ENCODE measurements at places on chromosomes 7 and 10.

- no peak for DNase-seq
These were observed 29.4 kb upstream of the GOLGA7B start for GRCh38 chr10:97820096-97820704.

GRCh38 chr7:123849855-123850254, 4.9 kb downstream of the HYAL4 start:
- DNase-seq, result no peak

GRCh38 chr10:99964791-99965190, 45.0 kb downstream of the DNMBP start:
- DNase-seq, result no peak

DNA sequence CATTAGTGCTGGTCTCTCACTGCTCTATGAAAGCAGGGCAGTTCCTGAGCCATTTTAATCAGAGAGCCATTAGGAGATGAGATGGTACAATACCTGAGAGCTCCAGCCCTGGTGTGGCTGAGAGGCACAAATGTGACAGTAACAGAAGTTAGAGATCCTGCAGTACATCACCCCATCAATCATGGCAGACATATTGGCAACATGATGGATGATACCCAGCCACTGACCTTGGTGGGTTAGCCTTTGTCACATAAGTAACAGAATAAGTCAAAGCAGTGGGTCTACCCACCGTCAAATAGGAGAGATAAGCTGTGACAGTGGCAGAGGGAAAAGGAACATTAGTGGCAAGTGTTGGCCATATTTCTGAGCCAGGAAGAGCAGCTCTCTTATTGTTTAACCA, 53.3 kb upstream of the NXPH1 start:
- DNase-seq, result no peak

- peak; percentile 87 for DNase-seq
These were observed 52.6 kb upstream of the BET1 start for GRCh38 chr7:94056796-94057207.

DNA sequence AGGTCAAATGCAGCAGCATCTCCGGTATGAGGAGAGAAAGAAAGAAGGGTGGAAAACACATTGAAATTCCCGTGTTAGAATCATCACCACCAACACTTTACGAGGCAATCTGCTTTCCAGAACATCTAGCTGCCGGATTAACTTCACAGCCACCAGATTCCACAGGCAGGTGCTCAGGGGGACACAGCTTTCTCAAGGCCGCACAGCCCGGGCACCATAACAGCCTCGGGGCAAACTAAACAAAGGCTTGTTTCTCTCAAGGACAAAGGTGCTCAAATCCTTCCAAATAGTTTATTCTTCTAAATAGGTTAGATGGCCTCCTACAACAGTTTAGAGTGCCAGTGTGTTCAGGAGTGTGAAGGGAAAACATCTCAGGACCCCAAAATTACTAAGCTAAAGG, 156.3 kb downstream of the DIP2C start:
- DNase-seq, result no peak

GRCh38 chr7:39637400-39637799, 14.0 kb downstream of the RALA start:
- DNase-seq, result no peak

DNA sequence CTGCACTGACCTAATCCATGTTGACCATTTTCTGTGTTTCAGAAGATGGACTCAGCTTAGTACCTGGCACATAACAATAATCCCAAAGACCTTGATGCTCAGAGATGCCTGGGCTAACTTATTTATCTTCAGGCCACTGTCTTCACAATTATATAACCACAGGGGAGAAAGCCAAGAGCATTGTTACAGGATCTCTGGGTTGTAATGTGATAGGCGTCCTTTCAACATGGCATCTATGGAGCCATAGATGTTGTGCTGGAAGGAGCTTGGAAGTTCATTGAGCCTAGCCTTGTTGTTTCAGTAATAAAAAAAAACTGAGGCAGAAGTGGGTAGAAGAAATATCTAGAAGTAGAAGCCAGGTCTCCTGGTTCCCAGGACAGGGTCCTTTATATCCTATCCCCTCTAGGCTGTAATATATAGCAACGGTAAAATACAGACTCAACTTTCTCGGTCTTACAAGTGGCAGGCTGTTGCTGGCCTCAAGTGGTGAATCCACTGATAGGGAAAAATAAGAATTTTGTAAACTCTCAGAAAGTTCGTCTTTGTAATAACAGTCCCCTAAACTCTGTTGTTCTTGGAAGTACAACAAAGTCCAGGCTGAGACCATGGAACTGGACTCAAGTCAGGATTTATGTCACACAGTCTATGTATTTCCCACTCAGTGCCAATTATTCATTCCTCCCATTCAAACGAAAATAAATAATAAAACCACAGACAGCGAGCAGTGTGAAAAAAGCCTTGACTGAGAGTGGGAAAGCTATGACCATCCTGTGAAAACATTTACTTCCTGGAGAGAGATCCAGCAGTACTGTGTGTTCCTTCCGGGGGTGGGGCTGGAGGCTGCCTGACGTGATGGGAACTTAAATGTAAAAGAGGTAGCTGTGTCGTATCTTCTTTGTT, 277.6 kb downstream of the REEP3 start:
- DNase-seq, result peak; percentile 32

DNA sequence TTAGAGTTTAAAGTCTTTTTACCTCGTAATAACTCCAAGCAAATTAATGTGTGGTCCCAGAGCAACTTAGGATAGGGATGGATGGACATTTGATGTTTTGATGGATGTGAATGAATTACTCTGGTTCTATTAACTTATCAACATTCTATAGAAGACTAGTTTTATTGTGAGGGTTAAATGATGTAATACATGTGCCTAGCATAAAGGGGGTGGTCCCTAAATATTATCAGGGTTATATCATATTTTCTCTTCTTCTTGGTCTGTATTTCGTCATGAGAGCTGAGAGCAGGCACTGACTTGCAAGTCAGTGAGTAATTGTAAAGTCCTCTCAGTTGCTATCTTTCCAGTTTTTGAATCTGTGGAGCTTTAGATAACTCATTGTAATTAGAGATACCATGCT, 219.3 kb downstream of the GATA3 start:
- DNase-seq, result no peak

- DNase-seq, result no peak
These were observed at the start of gene SYCE1 for GRCh38 chr10:133565441-133566294. Gene SYCE1 (minus strand): TSS chr10:133565583. CDS start chr10:133565529, 54 bp downstream.

DNA sequence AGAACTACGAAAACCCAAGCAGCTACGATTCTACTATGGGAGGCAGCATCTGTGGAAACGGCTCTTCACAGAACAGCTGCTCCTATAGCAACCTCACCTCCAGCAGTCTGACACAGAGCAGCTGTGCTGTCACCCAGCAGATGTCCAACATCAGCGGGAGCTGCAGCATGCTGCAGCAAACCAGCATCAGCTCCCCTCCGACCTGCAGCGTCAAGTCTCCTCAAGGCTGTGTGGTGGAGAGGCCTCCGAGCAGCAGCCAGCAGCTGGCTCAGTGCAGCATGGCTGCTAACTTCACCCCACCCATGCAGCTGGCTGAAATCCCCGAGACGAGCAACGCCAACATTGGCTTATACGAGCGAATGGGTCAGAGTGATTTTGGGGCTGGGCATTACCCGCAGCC, 81.6 kb upstream of the SAMD8 start:
- no peak for DNase-seq

GRCh38 chr10:124515244-124515970, 53.8 kb downstream of the LHPP start:
- DNase-seq, result no peak

DNA sequence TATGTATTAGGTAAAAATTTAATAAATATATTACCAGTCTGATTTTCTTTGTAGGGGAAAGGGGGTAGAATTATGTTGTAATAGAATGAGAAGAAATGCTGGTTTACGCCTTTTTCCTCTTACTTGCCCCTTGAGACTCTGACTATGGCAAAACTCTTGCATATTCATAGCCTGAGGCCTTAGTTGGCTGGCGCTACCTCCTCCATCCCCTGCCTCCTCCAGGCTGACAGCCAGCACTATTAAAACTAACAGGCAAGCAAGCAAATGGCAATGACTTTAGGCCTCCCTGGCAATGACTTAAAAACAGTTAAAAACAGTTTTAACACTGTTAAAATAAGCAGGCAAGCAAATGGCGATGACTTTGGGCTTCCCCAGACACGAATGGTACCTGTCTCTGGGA, 14.4 kb downstream of the PKD2L1 start:
- no peak for DNase-seq

GRCh38 chr10:58868736-58869435, 307.6 kb upstream of the PHYHIPL start:
- no peak for DNase-seq

- no peak for DNase-seq
These were observed 88.7 kb downstream of the HIP1 start for GRCh38 chr7:75650062-75650461.

GRCh38 chr7:100489824-100490223, 6.1 kb downstream of the NYAP1 start:
- no peak for DNase-seq

DNA sequence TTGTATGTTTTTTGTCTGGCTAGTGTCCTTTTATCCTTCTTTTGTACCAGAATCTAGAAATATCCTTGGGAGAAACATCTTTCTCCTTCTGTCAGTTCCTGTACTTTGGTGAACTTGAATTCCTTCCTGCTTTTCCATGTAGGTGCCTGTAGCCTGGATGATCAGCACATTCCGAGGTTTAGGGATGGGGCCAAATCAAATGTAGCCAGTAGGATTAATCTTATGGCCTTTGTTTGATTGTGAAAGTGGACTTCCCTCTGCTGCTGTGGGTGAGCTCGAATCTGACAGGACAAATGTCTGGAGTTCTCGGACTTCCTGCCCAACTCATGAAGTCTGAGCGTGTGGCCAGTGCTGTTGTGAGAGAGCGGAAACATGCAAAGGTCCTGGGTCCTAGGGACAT, 33.2 kb upstream of the NAMPT start:
- no peak for DNase-seq

DNA sequence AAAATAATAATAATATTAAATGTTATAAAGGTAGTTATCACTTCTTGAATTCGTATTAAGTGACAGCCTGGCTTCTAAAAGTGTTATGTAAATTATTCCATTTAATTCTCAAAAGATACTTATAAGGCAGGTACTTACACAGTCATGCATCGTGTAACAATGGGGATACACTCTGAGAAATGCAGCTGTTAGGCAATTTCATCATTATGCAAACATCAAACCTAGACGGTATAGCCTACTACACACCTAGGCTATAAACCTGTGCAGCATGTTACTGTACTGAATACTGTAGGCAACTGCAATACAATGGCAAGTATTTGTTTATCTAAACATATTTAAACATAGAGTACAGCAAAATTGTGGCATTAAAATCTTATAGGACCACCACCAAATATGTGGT, 1.5 kb downstream of the IFIT1 start:
- DNase-seq, result no peak

- DNase-seq, result no peak
These were observed 54.1 kb downstream of the UBE2H start for GRCh38 chr7:129898502-129899160.

DNA sequence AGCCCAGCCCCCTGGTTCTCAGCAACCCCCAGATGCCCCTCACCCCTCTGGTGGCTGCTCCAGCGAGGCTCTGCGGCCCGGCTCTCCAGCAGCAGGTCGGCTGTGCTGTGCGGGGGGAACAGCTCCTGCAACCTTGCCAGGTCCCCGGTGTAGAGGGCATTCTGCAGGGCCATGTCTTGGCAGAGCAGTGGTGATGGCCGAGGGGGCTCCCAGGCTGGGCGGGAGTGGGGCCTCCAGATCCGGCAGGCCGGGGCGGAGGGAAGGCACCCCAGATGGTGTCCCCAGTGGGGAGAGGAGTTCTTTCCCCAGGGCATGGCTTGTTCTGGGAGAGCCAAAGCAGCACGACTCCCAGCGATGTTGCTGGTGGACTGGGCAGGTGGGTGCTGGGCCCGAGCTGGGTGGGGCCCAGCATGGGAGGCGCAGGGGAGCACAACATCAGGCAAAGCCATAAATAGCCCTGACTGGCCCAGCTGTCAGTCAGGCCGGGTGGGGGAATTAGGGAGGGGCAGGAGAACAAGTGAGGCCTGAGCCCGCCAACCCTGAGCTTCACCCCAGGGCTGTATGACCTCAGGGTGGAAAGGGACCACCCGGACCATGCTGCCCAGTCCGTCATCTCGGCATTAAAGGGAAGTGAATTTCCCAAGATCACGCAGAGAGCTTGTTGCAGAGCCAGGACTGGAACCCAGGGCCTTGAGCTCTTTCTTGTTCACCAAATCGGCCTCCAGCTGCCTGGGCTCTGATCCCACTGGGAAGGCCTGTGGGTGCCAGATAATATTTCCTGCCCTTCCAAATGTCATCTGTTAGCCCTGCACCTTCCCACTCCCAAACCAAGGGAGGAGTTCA, 580 bp upstream of the ASB10 start:
- DNase-seq, result no peak

DNA sequence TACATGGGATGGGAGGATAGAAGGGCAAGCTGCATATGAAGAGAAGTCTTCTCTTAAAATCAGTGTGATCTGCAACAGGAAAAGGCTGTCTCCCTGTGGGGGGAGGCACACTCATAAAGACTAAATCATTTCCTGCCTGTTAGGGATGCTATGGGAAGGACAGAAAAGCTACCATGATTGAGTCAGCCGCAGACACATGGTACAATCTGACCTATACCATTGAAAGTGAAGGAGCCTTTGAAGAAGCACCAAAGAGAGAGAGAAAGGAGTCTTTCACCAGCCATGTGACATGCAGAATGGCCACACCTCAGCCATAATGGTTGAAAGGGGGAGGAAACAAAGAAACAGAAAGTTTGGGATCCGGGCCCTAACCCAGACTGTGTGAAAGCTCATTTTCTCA, 29.1 kb downstream of the NUDCD3 start:
- no peak for DNase-seq

- DNase-seq, result no peak
These were observed 68.9 kb upstream of the ADO start for GRCh38 chr10:62735464-62736167.

DNA sequence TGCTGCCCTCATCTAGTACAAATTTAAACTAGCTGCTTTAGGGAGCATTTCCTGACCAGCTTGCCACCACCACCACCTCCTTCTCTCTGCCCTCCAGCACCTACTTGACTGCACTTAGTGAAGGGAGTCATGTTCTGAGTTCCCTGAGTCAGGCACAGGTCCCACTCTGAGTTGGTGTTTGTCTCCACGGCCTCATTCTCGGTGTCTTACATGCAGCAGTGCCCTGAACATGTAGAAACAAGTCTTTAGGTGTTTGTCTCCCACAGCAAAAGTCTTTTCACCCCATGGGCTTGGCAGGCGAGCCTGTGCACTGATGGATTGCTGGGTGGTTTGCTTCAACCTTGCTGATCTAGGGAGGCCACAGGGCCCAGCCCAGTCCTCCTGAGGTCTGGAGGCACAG, 16.9 kb downstream of the TSPAN14 start:
- no peak for DNase-seq

GRCh38 chr7:86949052-86949778, 110.2 kb downstream of the ELAPOR2 start:
- DNase-seq, result no peak

GRCh38 chr7:137935884-137936508, 65.9 kb downstream of the CREB3L2 start:
- no peak for DNase-seq

GRCh38 chr7:96548664-96549063, 161.0 kb downstream of the SEM1 start:
- DNase-seq, result no peak

GRCh38 chr7:32241636-32242035, 171.4 kb upstream of the PDE1C start:
- no peak for DNase-seq
